ENCODE measurements at places on chromosomes 7 and 10.

DNA sequence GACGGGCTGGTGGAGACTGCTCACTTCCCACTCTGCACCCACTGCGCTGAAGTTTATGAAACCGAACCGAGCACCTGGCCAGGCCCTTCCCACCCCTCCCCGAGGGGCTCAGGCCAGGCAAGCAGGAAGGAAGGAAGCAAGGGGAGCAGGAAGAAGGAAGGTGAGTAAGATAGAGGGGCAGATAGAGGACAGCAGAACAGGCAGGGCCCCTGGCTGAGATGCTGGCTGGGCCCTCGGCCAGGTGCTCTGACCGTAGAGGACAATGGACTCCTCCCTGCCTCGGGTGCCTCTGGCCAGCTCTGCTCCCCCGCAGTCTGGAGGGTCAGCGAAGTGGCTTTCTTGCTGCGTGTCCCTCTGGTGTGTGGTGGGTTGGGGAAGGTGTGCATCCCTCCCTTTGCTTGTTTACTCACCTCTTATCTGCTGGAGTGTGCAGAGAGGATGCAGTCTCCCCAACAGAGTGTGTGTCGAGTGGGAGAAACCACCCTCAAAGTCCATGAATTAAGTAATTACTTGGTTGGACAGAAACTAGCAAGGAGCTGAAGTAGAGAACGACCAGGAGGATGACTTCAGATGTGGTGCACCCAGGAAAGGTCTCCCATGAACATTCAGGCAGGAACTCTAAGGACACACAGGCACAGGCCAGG, 82.8 kb upstream of the PPP2R2D start:
- no peak for DNase-seq

DNA sequence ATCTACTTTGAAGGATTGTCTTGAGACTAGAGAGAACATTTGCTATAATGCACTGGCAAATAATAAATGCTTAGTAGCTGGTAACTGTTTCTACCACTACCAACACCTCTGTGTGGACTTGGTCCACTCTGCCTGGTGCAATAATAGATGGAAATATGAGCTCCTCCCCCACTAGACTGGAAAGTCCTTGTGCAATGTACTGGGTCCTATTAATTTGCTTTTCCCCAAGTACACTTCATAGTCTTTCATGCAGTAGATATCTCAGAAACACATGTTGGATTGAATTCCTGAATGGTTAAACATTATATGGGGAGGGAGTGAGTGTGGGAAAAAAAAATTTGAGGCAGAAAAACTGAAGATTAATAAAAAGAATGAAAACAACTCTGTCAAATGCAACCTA, 119.3 kb downstream of the C10orf90 start:
- DNase-seq = no peak

GRCh38 chr10:9450801-9451200, 1396.3 kb downstream of the GATA3 start:
- no peak for DNase-seq

DNA sequence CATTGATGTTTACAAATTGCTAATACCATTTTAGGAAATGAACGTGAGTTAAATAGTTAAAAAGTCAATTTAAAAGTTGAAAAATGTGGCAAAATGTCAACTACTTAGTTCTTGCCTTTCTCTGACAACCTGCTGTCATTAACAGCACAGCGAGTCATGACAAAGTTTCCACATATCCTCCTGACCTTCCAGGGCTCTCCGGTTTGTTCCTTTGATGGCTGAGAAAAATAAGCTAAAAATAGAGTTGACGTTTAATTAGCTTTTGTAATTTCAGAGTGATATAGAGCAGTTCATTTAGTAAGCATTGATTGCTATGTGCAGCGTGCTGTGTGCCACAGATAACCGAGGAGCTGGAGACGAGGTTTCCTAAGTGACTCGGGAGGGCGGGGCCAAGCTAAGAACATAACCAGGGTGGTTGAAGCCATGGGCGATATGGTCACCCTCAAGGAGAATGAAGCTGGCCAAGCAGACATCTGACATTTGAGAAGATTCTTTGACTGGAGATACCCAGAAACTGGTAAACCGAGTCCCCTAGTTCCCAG, 47.9 kb downstream of the OGDH start:
- DNase-seq = no peak

- DNase-seq = no peak
Observed at GRCh38 chr10:128150561-128150960, 24.3 kb upstream of the MKI67 start.

DNA sequence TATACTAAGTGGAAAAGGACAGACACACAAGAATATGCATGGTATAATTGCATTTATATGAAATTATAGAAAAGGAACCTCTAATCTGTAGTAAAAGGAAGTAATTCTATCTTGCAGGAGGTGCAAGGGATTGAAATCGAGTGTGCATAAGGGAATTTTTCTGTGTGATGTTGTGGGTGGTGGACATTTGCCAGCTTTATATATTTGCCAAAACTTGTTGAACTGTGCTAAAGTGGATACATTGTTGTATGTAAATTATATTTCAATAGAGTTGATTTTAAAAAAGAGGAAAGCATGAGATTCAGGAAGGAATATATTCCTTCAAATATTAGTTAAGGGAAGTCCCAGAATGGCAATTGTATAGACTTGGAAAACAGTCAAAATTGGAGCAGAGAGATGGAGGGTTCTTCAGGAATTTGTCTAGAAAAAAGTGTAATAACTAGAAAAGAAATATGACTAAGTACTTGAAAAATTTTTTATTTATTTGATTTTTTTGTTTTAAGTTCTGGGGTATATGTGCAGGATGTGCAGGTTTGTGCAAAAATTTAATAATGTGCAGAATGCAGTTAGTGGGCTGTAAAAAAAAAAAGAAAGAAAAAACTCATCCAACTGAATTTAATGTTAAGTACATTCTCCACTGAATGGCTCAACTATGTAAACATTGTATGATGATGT, 96.1 kb downstream of the ARL4A start:
- DNase-seq = no peak

- no peak for DNase-seq
Observed at GRCh38 chr10:114604357-114605130, 53.5 kb downstream of the ABLIM1 start.

GRCh38 chr7:29421010-29421956, 142.4 kb upstream of the PRR15 start:
- DNase-seq = no peak
